ENCODE measurements at places on chromosomes 4 and X.

GRCh38 chr4:54657551-54658251, at the start of gene KIT:
KIT (plus strand) TSS chr4:54657957; CDS start chr4:54658015, 58 bp downstream.
- DNase-seq, result no peak

DNA sequence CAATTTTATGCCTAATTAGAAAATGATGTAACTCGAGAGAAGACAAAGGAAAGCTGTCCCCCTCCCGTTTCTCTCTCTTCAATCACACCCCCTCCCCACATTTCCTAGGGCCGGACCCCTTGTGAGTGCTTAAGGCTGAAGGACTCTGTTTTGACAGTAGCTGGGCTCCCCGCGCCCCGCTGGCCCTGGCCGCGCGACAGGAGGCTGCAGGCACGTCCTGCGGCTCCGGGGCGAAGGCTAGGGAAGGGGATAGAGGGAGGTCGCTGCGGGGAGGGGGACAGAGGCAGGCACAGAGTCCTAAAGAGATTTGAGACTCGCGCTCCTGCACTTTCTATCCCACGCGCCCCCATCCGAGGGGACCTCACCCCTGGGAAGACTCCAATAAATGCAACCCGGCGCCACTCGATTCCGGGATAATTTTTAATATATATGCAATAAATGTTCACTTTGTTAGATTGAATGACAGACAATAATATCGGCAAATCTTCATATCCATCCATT, 56.2 kb upstream of the TMEM33 start:
- no peak for DNase-seq

DNA sequence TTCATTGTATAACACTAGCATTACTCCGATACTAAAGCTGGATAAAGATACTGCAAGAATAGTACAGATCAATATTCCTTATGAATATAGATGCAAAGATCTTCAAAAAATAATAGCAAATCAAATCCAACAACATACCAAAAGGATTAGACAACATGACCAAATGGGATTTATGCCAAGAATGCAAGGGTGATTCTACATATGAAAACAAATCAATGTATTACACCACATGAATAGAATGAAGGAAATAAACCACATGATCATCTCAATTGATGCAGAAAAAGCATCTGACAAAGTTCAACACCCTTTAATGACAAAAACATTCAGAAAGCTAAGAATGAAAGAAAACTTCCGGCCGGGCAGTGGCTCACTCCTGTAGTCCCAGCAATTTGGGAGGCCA, 42.8 kb downstream of the CUL4B start:
- DNase-seq, result no peak

GRCh38 chr4:85933291-85933640, 426.6 kb downstream of the MAPK10 start:
- no peak for DNase-seq

DNA sequence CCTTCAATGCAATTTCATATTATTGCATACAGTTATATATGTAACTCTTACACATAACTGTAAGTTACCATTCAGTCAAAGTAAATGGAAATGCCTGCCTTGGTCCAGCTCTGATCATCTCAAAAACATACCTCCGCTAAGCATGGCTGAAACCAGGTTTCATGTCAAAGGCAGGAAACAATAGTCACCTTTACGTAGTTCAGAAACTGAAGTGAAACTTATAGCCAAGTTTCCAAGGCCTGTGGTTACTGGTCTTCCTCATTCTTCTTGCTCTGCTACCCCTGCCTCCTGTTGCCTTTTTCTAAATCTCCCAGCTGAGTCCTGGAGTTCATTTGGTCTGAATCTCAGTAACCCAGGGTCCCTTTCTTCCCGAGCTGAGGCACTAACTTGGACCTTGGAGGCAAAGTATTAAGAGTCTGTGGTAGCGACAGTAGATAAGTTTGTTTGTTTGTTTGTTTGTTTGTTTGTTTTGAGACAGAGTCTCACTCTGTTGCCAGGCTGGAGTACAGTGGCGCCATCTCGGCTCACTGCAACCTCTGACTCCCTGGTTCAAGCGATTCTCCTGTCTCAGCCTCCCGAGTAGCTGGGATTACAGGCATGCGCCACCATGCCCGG, 30.8 kb downstream of the DAPP1 start:
- no peak for DNase-seq

DNA sequence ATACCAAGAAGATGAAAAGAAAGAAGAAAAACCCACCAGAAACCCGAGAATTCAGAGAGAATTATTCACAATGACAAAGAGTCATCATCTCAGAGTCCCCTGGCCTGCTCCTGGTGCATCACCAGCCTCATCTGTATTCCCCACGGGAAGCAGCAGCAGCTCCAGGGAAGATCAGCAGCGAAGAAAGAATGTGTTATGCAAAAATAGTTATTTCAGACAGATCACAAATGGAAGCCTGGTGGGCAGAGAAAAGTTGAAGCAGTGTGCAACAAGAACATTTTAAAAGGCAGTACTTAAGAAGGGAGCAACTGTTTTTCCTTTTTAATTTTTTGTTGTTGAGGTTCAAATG, 189.2 kb downstream of the PPP3CA start:
- no peak for DNase-seq

DNA sequence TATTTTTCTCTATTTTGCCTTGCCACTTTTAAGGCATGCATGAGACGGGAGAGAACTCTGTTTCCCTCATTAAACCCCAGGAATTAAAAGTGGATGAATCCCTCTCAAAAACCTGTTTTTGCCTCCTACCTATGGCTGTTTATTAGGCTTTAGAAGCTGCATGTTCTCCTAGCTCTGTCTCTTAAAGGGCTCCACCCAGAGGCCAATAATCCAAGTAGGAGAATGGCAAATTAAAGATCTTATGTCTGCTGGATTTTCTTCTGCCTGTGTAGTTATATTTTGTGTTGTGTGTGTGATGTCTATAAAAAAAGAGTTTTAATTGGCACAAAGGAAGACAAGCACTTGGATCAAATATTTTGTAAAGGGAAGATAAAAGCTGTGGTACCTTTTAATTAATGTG, 32.4 kb downstream of the MAGEC1 start:
- DNase-seq, result no peak

- no peak for DNase-seq
Measured at GRCh38 chr4:3077796-3078195, 3.3 kb downstream of the HTT start.

DNA sequence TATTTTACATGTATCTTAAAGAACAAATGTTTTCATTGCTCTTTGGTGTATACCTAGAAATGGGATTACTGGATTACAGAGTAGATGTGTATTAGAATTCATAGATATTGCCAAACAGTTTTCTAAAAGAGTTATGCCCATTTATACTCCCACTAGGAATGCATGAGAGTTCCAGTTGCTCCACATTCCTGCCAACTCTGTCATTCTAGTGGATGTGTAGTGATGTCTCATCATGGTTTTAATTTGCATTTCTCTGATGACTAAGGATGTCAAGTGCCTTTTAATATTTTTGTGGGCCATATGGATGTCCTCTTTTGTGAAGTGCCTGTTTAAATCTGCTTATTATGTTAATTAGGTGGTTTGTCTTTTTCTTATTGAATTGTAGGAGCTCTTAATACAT, 65.6 kb upstream of the BMP2K start:
- no peak for DNase-seq

DNA sequence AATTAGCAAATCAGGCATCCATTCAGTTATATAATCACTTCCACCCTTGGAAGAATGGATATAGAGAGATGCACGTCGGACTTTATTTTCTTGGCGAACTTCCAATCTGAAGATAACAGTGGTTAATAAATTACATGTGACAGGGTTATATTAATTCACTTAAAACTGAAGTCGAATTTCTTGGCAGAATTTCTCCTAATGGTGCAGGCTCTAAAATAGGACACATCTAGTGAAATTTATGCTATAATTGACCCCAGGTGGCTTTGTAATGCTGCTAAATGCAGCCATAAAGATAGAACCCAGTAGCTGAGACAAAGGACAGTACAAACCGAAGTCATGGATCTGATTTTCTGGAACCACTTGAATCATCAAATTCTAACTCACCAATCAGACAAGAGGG, 20.8 kb upstream of the SLC10A4 start:
- DNase-seq, result no peak

- DNase-seq, result peak; percentile 12
Measured at GRCh38 chr4:16122784-16123183, 39.0 kb upstream of the PROM1 start.

DNA sequence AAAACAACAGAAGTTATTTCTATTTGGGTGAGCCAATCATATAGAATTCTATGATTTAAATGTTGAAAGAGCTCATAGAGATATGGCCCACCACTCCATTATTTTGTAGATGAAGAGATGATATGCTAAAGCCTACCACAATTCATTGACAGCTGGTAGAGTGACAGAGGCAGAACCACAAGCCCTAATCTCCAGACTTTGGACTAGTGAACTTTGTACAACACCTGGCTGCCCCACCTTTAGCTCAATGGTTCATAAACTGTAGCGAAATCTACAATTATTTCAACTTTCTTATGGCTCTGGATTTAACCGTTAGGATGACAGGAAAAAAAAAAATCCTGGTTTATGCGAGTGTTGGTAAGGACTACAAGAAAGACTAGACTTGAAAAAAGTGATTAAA, 50.9 kb downstream of the PRKG2 start:
- DNase-seq, result no peak

GRCh38 chr4:48195374-48195773, 61.3 kb upstream of the TXK start:
- no peak for DNase-seq

GRCh38 chr4:13159041-13159620, 325.0 kb downstream of the RAB28 start:
- no peak for DNase-seq

GRCh38 chr4:120084327-120084726, 17.7 kb upstream of the MAD2L1 start:
- DNase-seq, result no peak

- DNase-seq, result no peak
Measured at GRCh38 chr4:171812333-171812664, 905 bp upstream of the GALNTL6 start.

- no peak for DNase-seq
Measured at GRCh38 chr4:90546114-90546513, 418.9 kb downstream of the CCSER1 start.

GRCh38 chr4:155042014-155042413, 166.4 kb upstream of the NPY2R start:
- no peak for DNase-seq

GRCh38 chr4:163121689-163122088, 45.0 kb downstream of the NAF1 start:
- DNase-seq, result no peak

DNA sequence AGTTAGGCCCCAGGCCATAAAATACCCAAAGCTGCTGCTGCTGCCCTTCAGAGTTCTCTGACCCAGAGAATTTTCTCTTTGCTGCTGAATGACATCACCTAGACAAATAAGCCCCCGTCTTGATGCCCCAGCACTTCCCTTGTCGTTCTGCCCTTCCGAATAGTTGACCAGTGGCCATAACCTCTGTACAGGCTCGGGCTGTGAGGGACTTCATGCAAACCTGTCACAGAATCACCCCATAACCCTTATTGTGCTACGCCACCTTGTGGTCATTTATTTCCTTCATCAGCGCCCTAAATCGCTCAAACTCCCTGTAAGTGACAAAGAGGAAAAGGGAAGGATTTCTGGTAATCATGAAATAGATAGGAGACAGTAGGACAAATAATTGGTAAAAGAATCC, 18.8 kb downstream of the SPACA5 start:
- no peak for DNase-seq

DNA sequence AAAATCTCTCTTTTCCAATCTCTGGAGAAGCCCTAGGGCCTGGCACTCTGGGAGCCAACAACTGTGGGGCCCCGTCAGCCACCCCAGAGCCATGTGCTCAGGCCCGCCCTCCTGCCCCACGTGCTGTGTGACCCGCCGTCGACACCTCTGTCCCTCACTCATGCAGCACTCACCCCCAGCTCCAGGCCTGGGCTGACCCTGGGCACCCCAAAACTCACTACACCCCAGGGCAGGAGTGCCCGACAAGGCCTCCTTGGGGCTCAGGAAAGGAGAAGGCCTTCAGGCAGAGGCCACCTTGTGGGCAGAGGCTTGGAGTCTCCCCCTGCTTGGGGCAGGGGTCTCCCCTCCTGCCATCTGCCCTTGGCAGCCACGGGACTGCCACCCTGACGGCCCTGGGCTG, 5.7 kb downstream of the MYL5 start:
- no peak for DNase-seq

GRCh38 chr4:82463221-82463620, 32.8 kb downstream of the ENOPH1 start:
- no peak for DNase-seq
